ENCODE measurements at places on chromosomes 11 and 22.

DNA sequence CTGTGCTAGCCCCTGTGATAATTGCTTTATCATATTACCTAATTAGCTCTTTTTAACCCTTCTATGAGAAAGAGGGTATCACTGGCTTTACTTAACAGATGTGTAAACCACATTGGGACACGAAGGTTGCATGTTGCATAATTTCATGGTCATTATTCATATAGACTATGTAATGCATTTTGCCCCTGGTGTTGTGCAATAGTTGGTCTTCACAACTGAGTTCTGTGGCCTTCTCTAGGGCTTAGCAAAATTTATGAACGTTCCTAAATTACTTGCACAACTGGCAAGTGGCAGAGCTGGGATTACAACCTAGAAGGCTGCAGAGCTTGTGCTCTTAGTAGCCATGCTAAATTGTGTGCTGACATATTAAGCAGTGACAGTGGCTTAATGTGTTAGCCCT, 34.6 kb upstream of the PDGFD start:
- DNase-seq: no peak

DNA sequence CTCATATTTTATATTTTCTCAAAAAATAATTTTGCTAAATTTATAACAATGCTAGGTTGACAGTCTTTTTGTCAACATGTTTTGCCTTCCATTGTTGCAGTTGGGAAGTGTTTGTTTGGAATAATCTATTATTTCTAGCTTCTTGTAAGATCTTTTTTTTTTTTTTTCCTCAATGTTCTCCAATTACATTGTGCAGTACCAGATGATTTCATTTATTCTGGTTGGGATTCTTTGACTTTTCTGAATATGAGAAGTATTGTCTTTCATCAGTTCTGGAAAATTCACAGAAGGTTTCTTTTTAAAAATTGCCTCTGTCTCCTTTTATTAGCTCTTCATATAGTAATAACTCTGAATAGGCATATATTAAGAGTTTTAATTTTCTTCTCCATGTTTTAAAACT, 245.4 kb downstream of the DYNC2H1 start:
- DNase-seq: no peak

GRCh38 chr11:129825380-129825779, 9.7 kb downstream of the TMEM45B start:
- peak; percentile 91 for DNase-seq

- DNase-seq: no peak
These were observed 1.2 kb downstream of the FOLR2 start for GRCh38 chr11:72217841-72218240.

DNA sequence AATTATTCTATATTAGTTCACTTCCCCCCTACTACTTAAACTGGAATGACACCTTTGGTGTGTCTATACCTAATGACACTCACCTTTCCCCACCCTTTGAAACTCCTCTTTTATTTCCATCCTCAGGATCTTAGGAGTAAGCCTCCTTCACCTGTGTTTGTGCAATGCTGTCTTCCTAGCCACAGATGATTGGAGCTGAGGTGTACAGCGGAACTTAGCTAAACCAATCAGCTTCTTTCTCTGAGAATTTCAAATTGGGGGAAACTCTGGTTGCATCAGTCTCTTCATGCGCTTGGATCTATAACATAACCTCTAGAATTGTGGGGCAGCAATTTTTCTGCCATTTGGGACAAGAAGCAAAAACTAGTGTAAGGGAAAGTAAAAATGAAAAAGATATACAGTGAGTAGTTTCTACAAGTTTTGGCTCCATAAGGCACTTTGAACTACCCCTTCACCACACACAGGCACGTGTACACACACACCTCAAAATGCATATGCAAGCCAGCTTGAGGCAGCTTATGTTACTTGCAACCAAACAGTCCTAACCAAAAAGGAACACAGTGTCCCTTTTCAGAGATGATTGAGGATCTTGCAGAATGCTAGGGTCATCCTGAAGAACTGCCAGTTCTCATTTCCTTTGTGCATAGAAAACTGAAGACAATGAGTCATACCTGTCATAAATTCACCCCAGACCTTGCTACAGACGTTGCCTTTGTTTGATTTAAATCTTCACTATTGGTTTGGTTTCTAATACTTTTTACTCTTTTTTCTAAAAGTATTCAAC, 36.0 kb upstream of the LDLRAD3 start:
- DNase-seq: no peak

- DNase-seq: no peak
These were observed 29.8 kb downstream of the TEAD1 start for GRCh38 chr11:12704049-12704448.

DNA sequence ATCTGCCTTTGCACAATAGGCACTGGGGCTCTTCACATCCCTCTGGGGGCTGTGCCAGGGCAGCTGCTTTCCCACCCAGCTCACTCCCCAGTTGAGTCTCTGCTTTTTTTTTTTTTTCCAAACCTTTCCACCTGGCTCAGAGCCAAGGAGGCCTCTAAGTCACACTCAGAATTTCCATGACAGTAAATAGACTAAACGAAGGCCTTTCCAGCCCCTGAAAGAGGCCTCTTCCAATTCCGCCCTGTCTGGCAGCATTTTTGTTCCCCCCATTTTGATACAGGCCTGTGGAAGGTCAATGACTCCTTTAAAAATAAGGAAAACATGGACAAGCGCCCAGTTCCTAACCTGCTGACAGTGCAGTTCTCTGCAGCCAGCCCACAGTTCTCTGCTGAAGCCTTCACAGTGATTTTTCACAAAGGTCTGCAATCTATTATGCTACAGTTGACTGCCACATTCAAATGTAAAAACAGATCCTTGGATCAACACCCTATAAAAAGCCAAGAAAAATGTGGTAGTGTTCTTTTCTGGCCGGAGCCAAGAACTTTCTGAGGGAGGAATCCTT, 107.5 kb upstream of the SESN3 start:
- DNase-seq: no peak

- no peak for DNase-seq
These were observed 62.3 kb downstream of the GAB2 start for GRCh38 chr11:78355309-78355705.

- DNase-seq: no peak
These were observed 4.7 kb downstream of the ZDHHC13 start for GRCh38 chr11:19121646-19122045.

DNA sequence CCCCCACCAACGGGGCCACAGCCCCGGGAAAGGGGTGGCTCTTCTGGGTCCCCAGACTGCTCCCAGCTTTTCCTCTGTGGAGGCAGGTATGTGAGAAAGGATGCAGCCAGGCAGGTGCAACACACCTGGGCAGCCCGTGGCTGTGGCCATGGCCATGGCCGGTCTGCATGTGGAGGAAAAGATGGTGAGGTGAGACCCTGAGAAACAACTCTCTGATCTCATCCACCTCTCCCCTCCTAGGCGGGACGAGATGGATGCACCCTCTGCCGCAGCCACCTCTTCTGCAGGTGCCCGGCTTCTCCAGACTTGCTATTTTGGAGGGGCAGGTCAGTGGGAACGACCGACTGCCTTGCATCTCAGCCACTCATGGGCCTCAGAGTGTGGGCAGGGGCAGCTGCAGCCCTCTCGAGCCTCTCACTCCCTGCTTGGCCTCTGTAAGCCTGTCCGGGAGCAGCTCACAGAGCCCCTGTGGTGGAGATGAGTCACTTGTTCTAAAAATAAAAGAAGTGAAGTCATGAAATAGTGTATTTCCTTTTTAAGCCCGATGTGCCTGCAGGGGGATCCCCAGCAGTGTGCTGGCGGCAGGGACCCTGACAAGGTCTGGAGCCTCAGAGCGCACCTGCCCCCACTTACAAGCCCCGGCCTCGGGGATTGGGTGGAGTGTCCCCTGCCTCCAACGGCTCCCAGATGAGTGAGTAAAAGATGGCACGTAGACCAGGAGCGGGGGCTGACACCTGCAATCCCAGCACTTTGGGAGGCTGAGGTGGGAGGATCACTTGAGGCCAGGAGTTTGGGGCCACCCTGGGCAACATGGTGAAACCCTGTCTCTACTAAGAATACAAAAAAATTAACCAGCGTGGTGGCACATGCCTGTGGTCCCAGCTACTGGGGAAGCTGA, 10.7 kb downstream of the SMIM38 start:
- DNase-seq: peak; percentile 36

GRCh38 chr11:131694526-131695424, 324.4 kb downstream of the NTM start:
- no peak for DNase-seq

- no peak for DNase-seq
These were observed 322.2 kb downstream of the AASDHPPT start for GRCh38 chr11:106399624-106400023.

- DNase-seq: no peak
These were observed 2.8 kb upstream of the CYTH4 start for GRCh38 chr22:37279331-37280181.

DNA sequence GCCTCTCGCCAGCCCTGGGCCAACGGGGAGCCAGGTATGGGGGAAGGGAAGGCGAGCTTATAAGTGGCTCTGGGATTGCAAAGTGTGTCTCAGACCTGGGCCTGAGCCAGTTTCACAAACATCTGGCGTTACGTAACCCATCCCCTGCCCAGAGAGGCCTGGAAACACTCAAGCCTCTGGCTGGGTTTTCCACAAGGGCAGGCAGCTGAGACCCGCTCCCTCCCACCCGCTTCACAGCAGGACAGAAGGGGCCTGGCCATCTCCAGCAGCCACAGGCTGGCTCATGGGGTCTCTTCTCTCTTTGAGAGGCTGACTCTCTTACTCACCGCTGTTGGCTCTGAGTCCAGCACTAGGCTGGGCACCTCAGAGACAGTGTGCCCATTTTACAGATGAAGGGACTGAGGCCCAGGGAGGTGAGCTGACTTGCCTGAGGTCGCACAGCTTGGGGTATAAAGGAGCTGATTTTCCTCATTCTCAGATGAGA, 44.5 kb downstream of the TRIOBP start:
- DNase-seq: peak; percentile 41

- DNase-seq: no peak
These were observed 36.7 kb downstream of the SPATA19 start for GRCh38 chr11:133808393-133809140.

GRCh38 chr11:60367009-60367408, 11.3 kb upstream of the MS4A7 start:
- no peak for DNase-seq

DNA sequence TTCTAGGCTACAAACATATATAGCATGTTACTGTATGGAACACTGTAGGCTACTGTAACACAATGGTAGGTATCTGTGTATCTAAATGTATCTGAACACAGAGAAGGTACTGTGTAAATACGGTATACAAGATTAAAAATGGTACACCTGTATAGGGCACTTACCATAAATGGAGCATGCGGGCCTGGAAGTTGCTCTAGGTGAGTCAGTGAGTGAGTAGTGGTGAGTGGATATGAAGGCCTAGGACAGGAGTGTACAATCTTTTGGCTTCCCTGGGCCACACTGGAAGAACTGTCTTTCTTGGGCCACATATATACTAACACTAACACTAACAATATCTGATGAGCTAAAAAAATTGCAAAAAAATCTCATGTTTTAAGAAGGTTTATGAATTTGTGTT, 21.4 kb downstream of the RNF141 start:
- DNase-seq: no peak

DNA sequence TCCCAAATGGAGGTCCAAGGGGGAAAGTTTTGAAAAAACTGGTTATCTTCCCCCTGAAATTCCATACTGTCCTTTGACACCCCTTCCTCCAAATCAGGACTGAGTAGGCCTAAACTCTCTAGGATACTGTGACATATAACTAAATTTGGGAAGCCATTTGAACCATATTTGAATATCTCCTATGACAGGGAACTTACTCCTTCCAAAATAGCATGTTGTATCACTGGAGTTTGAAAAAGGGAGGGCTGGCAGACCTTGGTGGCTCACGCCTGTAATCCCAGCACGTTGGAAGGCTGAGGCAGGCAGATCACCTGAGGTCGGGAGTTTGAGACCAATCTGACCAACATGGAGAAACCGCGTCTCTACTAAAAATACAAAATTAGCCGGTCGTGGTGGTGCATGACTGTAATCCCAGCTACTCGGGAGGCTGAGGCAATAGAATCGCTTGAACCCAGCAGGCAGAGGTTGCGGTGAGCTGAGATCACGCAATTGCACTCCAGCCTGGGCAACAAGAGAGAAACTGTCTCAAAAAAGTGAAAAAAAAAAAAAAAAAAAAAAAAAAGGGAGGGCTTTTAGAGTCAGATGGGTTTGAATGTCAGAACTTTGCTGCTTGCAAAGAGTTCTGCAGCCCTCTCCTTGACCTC, 42.4 kb downstream of the PIK3C2A start:
- DNase-seq: no peak

DNA sequence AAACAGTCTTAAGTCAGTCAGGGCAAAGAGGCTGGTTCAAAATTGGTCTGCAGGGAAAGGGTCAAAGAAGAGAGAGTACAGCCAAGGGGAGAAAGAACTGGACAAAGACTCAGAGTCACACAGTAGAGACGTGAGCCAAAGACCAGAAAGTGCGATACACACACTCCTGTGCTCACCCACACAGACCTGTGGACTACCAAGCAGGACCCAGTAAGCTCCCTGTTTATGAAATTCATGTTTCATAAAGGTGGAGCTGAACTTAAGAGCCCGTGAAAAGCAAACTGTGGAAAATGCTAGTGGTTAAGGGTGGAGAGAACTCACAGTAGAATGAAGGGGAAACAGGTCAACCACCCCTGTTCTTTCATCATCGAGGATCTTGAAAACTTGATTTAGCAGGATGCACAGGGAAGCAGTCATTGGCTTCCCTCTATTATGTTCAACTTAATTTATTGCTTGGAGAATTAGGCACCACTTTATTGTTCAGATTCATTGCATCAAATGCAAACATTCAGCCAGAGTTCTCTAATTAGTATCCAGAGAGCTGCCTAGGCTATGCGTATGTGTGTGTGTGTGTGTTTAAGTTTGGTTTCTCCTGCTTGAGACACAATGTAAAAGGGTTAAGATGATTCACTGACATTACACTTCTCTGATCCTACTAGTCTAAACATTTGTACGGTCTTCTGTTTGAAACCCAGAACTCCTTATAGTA, 160.9 kb upstream of the MTMR2 start:
- no peak for DNase-seq

DNA sequence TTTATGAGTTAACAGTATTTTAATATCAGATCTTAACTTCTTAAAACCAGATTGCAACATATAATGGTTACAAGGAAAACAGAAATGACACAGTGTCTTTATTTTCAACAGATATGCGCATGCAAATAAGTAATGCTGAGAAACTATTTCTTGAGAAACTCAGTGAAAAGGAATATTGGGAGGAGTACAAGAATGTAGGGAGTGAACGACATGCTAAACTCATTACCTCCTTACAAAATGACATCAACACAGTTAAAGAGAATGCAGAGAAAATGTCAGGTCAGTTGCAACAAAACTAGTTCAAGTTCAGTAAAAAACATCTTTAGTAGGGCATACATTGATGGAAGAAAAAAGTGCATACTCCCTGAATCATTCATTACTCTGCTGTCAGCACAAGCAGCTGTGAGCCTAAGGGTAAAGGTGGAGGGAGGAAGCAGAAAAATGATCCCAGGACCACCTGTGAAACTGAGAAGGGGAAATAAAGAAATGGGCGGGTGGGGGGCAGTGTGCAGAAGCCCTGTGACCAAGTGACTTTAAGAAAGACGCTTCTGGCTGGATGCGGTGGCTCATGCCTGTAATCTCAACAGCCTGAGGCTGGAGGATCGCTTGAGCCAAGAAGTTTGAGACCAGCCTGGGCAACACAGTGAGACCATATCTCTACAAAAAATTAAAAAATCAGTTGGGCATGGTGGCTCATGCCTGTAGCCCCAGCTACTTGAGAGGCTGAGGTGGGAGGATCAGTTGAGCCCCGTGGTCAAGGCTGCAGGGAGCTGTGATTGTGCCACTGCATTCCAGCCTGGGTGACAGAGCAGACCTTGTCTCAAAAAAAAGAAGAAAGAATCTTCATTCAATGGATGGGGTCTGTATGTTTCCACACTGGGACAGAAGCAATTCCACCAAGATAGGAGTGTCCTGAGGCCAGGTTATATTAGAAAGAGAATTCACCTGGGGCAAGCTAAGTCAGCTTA, 31.2 kb downstream of the CCDC83 start:
- no peak for DNase-seq

All from SIG-M5 (cell line).